ENCODE measurements at places on chromosomes 1 and 21. TPM values are rescaled to one million over a fixed set of nuclear protein-coding genes. Genes with fewer than 3 reads are reported as not detected.

DNA sequence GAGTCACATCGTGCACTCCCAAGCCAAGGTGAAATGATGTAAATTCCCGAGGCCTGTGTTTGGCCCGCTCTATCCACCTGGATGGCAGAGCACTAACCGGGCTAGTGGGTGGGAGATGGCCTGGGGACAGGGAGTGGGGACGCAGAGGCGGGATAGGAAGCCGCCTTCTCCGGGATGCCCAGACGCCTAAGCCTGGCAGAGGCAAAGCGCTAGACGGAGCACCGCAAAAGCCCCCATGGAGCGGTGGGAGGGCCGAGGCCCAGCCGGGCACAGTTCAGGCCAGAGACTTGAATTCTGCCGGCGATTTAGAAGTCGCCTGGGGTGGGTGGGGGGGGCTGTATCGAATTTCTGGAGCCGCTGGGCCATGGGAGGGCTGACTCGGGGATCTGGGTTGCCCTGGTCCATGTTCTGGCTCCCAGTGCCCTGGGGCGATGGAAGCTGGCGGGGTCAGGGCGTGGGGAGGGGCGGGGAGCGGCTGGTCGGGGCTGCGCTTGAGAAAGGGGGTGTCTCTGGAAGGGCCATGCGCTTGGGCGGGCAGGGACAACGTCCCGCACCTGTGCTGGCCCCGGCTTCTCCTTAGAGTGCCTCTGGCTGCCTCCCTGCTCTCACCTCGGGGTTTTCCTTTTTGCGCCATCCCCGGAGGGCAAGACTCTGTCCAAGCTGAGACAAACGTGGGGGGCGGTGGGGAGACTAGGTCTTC lies 28.0 kb downstream of the KIAA2013 start:
- DNase-seq: no peak

ARTN gene
- not detected for polyA plus RNA-seq

DNA sequence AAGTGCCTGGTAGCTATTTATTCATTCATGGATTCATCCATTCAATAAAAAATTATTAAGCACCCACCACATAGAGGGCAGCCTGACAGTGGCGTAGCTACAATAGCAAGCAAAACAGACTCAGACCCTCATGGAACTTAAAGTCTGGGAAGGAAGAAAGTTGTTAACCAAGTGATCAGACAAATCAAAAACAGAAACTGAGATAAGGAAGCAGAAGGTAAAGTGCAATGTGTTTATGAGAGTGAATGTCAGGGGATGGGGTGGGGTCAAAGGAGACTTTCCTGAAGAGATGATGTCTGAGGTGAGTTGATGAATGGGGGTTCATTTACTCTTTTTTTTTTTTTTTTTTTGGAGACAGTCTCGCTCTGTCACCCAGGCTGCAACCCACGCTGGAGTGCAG lies 2.8 kb upstream of the WASF2 start:
- no peak for DNase-seq

DNA sequence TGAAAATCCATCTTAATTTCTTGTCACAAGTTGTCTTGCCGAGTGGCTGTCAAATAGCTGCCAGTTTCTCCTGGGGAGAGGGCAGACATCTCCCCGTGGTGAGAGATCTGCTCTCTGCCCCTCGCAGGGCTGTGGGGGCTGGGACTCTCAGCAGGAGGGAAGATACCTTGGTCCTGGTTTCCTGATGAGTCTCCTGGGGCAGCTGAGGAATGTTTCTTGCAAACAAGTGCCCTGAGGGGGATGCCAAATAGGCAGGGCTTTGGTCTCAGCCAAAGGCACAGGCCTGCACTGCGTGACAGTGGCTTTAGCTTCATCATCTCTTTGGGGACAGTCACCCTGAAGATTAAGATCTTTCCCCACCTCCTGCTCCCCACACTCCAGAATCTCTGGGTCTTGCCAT lies 40.9 kb downstream of the SYT6 start:
- no peak for DNase-seq
